ENCODE measurements at places on chromosomes 5 and 9.

DNA sequence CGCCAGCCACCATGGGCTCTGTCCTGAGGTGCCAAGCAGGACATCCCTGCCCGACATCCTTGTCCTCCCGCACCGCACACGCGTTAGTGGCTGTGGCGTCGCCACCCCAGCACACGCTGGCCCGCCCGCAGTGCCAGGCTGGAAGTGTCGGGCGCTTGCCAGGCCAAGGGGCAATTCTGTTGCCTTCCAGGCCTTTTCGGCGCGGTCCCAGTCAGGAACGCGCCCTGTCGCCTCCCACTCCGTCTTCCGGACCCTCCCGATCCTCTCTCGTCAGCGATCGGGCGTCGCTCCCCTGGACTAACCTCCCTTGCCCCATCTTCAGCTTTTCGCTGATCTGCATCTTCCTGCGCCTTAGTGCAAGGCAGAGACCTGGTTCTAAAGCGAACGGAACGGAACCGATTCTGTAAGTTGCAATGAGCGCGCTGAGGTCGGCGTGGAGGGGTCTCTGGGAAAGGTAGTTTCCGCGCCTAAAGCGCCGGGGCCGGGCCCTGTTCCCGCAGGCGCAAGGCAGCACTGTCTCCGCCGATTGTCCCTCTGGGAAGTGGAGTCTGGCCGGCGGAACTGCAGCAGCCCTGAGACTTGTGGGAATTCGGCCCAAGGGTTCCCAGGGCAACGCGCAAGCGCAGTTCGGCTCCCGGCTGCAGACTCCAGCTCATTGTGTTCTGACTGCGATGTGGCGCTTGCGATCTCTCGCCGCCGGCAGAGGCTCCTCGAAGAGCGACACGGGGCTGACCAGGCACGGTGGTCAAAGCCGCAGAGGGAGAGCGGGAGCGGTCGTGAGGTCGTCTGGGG is at the start of gene ZNF454:
TSS of gene ZNF454 (plus strand) at position 630 of the 792 bp plus-strand sequence. CDS start 1,594 bp downstream, outside the sequence.
- peak; percentile 87 for DNase-seq

DNA sequence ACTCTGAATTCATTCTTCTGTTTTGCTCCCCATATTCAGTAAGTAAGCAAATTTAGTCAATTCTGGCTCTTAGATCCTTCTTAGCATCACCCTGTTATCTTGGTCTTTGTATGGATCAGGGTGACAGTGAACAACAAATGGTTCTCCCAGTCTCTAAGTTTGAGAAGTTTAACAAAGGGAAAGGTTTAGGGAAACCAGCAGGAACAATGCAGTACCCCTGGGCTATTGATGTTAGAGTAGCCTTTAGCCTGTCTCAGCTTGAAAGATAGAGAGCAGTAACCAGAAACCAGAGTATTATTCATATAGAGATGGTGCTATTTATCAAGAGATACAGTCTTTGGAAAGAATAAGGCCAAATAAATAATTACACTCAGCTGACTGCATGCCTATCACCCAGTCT is 241.8 kb downstream of the CDH12 start:
- DNase-seq = no peak

- DNase-seq = no peak
Observed at GRCh38 chr5:10538789-10539686, 24.8 kb upstream of the ANKRD33B start.

- DNase-seq = no peak
Observed at GRCh38 chr5:59759600-59760351, 133.8 kb downstream of the PDE4D start.

DNA sequence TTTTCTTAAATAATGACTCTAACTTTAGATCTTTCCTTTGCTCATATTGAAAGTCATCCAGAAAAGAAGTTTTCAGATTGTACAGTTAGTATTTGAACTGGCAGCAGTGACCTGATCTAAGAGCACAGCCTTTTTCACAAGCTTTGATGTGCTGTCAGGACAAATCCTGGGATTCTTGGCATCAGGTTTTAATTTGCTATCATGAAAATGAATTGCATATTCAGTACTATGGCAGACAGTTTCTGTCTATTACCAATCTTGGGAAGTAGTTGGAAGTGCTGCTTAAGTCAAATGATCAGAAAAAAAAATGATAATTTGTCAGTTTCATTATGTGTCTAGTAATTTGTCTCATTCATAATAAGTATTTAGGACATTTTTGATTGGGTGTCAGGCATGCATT is 925.6 kb upstream of the ARRDC3 start:
- no peak for DNase-seq

DNA sequence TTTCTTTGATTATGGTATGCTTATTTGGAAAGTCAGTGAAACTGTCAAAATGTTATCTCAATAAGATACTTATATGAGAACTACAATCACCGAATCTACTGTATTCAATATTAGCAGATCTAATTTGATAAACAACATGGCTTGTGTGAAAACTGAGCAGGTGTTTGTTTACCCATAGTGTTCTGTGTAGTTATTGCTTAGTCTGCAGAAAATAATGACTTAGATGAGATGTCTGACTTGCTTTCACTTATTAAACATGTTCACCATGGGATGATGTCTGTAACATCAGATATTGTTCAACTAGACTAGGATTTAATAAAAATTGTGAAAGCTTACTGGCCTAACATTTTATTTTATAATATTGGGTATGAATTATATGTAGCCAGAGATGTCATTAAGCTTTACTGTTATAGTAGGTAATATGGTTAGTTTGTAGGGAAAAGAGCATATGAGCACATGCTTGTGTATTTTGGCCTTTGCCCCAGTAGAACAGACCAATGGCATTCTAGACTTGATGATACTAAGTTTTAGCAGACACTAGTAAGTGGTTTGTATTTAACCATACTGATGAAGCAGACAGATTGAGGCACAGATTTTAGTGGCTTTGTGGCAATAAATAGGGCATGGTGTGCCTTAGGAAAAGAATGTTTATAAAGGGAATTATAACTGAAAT is 16.4 kb downstream of the SUB1 start:
- DNase-seq = no peak

GRCh38 chr9:127742435-127743088 is 7.5 kb upstream of the TOR2A start:
- DNase-seq = no peak

DNA sequence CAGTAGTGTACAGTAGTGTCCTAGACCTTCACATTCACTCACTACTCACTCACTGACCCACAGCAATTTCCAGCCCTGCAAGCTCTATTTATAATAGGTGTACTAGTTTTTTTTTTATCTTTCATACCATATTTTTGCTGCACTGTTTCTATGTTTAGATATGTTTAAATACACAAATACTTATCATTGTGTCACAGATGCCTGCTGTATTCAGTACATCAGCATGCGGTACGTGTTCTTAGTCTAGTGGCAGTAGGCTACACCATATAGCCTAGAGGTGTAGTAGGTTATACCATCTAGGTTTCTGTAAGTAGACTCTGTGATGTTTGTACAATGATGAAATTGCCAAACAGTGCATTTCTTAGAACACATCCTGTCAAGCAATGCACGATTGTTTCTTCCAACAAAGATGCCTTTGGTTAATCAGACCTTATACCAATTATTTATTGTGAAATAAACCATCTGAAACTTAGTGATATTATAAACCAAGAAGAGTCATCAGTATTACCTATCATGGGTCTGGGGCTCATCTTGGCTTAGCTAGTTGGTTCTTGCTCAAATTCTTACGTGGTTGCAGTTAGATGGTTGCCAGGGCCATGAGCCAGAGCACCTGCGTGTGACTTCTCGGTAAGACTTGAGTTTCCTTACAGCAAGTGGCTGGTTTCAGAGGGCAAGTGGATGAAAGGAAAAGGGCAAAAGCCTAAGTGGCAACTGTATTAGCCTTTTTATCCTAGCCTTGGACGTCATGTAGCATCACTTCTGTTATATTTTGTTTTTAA is 41.1 kb downstream of the ERBIN start:
- no peak for DNase-seq

DNA sequence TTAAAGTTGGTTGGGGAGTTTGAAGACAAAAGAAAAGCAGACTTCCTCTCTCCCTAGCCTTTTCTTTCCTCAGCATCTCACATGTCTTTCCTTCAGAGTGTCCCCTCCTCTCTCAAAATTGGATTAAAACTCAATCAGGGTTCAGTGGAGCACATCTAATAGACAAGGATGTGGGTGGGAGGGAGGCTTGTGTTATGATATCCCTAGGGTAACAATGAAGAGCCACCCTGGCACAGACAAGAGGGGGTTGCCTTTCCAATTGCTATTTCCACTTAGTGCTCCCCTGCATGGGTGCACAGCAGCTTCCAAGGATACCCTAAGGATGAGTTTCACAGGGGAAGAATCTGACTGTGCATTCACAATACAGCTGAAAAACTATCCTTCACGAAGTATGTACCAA is 585.2 kb upstream of the C9orf72 start:
- DNase-seq = no peak

GRCh38 chr5:68217047-68217355 is 1.4 kb downstream of the PIK3R1 start:
- DNase-seq = no peak

DNA sequence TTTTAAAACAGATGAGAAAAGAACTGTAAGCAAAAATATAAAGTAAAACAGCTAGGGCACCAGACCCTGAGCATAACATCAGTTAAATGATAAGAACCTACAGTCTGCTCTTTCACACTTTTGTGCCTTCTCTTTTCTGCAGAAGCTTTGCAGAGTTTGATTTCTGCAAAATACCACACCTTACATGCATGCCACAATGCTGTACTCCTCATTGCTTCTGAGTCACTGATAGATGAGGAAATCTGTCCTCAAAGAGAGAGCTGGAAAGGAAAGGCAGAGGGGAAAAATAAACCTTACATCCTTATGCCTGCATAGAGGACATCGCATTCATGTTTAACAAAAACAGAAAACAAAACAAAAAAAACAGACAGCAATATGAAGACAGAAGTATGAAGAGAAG is 142.9 kb downstream of the ATPSCKMT start:
- no peak for DNase-seq

DNA sequence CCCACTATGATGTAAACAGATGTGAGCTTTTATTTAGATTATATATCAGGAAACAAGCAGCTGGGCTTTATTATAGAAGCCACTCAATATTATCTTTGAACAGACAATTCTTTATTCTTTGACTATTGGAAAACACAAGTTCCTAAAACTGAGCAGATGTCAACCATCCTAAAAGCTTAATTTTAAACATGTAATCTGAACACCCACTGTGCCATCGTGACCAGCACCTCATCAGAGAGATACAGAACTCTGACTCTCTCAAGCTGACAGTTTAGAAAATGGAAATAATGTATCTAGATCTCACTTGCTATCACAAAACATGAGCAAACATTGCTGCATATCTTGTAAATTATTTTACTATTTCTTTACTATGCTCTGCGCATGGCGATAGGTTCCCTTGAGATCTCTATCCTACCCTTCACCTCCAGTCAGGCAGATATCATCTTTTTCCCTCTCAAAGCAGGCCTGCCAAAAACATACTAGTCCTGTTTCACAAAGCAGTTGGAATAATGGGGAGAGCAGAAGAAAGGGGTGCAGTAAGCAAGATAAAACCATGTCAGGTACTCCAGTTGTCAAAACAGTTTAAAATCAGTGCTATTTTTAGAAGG is 151.0 kb downstream of the KIAA0825 start:
- DNase-seq = no peak

DNA sequence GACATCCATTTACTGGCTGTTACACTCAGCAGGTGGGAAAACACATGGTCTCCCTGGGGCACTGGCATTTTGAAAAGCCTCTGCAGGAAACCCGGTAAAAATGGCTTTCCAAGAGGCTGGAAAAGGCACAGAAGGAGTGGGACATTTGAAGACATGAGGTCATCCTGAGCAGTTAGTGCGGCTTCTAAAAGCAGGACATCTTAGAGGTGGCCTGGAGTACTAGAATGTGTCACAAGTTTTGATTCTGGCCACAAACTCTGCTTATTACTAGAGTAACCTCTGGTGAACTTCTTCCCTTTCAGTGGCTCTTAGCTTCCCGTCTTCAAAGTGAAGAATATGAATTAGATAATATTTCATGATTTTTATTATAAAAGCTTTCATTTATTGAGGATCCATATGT is 423.0 kb upstream of the BRINP1 start:
- no peak for DNase-seq

DNA sequence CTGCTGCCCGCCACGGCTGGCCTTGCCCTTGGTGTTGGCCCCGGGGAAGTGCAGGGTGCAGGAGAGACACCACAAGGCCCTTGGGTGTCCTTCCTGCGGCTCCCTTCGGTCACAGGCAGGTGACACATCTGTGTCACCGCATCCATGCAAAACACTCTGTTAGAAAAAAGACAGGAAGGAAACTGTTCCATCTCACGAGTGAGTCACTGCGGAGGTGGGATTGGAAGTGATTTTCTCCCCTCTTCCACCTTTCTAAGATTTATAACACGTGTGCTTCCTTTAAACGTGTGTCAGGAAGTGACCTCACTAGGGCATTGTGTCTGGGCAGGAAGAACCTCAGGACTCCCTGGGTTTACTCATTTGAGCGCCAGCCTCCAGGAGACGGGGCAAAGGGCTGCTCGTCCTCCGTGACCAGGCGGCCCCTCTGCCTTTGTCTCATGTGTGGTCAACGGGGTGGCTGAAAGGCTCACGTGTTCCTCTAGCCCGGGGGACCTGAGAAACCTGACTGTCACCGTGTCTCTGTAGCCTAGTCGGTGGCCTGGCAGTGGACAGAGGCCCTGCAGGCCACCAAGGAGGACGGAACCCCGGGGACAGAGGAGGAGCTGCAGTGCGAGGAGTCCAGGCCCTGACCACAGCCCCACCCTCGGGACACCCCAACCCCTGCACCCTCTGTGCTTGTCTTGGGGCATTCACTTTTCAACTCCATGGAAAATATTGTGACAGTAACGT is 4.9 kb upstream of the LCN1 start:
- no peak for DNase-seq

DNA sequence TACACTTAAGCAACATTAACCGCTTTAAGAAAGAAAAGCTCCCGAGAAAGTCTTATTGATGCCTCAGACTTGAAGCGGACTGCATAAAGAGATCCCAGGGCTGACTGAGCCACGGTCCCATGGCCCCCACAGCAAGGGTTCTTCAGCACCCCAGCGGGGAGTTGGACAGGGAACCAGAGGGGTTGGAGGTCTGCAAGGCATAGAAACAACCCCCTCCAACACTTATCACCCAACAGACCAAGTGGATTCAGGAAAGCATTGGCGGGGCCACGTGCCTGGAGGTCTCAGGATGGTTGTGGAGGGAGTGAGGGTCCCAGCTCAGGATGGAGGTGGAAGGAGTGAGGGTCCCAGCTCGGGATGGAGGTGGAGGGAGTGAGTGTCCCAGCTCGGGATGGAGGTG is 143.7 kb upstream of the IRX2 start:
- no peak for DNase-seq

DNA sequence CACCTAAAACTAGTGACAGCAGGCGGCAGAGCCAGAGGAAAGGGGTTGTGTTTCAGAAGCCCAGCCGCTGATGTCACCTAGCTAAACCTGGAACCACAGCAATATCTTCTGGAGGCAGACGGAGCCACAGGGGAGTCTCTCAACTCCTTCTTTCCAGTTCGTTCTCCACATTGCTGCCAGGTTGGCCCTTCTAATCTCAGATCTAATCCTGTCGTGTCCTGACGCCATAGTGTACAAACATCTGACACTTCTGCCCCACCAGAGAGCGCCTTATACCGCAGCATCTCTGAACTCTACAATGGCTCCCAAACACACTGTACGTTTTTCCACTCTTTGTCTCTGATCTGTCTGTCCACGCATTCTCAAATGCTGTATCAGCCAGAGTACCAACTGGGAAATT is 240.0 kb downstream of the SMARCA2 start:
- no peak for DNase-seq

All from C1 segment of cervical spinal cord (tissue), 14 donors.